Brain (organoid and tissue), 16 donors: ENCODE measurements at places on chromosomes 5 and 9.
A peak's percentile ranks its signal among the peaks of the same experiment; 100 is the strongest.

DNA sequence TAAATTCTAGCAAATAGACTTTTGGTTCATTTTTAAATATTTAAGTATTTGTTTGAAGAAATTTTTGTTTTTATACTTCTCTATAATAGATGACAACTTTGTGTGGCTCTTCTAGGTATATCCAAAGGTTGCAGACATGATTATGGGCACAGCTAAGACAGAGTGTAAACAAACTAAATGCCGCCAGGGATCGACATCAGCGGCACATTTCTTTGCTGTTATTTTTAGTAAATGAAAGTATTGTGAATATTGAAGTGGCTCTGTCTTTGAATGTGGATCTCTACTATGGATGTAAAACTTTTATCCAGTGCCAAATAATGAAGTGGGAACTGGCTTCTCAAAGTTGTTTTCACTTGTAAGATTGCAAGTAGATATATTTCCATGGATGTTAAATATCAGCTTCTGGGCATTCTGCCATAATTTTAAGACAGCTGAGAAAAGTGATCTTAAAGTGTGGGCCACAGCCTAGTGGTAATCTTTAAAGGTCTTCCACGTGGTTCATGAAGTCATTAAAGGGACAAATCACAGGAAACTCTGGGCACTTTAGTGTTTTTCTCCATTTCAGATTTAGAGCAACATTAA lies 589.9 kb downstream of the ZNF608 start:
- peak; percentile 86 for DNase-seq

GRCh38 chr5:66207800-66208561 lies 63.9 kb downstream of the SREK1 start:
- DNase-seq: peak; percentile 3

DNA sequence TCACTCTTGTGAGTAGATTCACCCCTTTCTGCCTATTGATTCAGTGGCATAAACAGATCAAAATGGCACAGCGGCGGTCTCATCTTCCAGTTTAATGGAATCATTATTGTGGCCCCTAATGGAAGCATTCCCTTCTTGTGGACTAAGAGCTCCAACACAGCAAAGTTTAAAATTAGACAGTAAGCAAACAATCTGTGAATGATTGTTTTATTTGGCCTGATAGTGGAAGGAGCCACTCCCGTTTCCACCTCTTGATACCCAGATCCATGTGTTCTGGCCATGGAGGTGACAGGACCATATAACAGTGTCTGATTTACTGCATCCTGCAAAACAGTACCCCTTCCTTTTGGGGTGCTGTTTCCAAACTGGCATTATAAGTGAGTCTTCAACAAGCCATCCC lies 41.2 kb upstream of the BARX1 start:
- DNase-seq: no peak

GRCh38 chr9:20199111-20199510 lies 410.3 kb upstream of the SLC24A2 start:
- no peak for DNase-seq

- DNase-seq: no peak
Observed at GRCh38 chr5:73188764-73189531, 16.0 kb downstream of the TMEM174 start.

DNA sequence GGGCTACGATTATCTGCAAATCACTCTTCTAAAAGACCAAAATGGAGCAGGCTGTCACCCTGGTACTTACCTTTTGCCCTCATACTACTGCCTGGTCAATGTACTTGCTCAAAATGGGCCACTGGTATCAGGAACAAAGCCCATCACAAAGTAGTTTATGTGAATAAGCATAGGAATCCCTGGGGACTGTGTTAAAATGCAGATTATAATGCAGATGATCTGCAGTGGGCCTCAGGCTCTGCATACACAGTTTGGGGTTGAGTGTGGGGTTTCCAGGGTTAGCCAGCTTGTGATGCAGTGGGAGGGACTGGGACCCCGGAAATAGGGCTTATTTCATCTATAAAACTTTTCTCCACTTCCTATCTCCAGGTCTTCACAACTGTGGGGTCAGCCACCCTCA lies 173.1 kb downstream of the HSD17B3 start:
- no peak for DNase-seq

DNA sequence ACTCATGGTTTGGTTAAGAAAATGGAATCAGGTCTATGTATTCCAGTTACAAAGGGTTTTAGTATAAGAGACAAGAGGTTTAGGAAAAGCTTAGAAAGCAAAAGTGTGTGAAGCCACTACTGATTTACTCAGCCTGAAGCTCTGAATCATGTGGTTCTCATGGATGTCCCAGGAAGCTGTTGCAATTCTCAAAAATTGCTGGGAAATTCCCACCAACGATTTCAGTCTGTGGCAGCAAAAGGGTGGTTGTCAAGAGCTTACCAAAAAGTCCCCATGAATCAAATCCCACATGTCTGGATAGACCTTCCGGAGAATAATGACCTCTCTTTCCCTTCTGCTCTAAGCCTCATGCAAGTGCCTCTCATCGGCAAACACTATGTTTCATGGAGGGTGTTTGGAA lies 929.9 kb downstream of the TLE4 start:
- DNase-seq: no peak

- DNase-seq: no peak
Observed at GRCh38 chr9:97793067-97793466, 60.0 kb upstream of the FOXE1 start.

DNA sequence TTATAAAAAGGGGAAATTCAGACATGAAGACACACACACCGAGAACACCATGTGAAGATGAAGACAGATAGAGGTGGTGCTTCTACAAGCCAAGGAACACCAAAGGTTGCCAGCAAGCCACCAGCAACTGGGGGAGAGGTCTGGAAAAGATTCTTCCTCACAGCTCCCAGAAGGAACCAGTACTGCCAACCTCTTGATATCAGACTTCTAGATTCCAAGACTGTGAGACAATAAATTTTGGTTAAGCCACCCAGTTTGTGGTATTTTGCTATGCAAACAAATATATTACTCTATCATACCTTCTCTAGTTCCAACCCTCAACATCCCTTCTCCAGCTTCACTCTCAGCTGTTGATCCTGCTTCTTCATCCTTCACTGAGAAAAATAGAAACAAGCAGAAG lies 451.1 kb downstream of the EBF1 start:
- no peak for DNase-seq

DNA sequence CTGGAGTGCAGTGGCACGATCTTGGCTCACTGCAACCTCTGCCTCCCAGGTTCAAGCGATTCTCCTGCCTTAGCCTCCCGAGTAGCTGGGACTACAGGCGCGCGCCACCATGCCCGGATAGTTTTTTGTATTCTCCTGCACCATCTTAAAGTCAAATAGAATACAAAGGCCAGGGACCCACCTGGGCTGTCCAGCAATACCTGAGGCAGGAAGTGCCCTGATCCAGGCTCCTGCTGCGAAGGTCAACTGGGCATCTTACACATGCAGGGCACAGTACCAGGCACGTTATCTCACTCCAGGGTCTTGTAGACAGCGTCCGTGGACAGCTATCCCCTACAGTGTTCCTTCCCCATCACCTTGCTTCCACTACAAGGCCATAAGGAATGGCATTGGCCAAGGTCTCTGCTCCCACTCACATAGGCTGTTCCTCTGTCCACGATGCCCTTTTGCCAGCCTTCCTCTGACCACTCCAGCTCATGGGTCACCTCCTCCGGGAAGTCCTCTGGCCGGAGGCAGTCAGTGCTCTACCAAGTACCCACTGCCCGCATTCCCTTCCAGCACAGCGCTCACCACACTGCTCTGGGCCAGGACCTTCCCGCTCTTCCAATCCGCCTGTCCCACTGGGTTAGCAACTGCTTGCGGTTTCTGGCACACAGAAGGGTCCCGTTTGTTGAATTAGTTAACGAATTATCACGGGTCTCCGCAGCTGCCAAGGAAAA lies 978 bp downstream of the P4HA2 start:
- peak; percentile 34 for DNase-seq

DNA sequence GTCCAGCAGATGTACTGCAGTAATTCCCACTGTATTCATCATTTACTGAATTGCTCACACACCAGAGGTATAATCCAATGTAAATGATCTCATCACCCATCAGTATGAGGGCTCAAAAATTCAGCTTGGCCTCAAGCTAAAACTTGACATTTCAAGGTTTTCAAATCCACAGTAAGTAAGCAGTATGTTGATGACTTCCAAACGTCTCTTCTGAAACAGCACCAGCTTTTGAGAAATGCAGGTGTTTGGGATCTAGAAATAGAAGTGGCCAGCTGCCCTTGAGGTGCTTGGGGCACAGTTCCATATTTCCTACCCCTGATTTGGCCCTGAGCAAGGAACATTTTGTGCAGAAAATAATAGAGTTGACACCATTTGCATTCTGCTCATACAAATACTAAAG lies 388.0 kb upstream of the TUSC1 start:
- no peak for DNase-seq

GRCh38 chr9:69946800-69947437 lies 96.7 kb upstream of the MAMDC2 start:
- DNase-seq: no peak

- DNase-seq: peak; percentile 72
Observed at GRCh38 chr9:84811072-84811750, 141.7 kb downstream of the NTRK2 start.

GRCh38 chr5:138372225-138372624 lies 19.7 kb downstream of the KDM3B start:
- DNase-seq: no peak

DNA sequence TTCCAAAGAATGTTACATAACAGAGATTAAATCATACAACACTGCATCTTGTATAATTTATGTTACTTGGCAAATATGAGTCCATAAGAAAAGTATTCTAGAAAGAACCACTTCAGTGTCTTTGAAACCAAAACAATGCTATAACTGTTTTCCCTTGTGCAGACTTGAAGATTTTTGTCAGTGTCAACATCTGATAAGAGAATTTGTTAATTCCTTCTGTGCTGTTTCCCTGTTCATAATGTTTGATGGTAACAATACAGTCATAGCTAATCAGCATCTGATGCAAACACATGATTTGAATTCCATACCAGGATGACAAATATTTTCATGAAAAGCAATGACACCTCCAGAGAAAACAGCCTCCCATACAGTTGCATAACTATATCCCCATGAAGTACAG lies 306.8 kb downstream of the SEMA5A start:
- DNase-seq: no peak

DNA sequence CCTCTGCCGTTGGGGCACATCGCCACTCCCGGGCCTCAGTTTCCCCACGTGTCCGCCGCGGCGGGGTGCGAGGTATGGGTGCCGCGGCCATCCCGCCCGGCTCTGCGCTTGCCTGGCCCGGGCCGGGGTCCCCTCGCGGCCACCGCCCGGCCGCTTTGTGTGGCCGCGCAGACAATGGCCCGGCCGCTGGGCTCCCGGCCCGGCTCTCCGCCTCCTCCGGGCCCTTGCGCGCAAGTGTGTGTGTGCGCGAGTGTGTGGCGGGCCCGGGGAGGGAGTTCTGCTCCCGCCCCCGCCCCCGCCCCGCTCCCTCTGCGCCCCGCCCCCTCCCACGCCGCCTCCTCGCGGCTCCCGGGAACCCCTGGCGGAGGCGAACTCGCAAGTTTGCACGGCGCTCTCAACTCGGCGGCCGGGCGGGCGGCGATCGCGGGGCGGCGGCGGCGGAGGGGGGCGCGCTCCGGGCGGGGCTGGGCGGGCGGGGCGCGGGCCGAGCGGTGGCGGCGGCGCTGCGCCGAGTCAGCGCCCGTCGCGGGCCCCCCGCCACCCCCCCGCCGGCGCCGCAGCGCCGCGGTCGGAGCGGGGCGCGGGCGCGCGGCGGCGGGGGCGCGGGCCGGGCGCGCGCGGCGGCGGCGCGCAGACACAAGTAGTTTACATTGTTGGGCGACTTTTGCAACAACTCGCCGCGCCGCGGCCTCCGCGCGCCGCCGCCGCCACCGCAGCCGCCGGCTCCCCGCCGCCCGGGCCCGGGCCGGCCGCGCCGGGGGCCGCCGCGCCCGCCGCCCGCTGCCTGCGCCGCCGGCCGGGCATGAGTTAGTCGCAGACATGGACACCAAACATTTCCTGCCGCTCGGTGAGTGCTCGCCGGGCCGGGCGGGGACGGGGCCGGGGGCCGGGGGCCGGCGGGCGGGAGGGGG lies at the start of gene RXRA:
Gene RXRA, plus strand, starts transcription at position 643 of the 911 bp plus-strand sequence. Its CDS starts 177 bp downstream, at position 820.
- DNase-seq: peak; percentile 89

DNA sequence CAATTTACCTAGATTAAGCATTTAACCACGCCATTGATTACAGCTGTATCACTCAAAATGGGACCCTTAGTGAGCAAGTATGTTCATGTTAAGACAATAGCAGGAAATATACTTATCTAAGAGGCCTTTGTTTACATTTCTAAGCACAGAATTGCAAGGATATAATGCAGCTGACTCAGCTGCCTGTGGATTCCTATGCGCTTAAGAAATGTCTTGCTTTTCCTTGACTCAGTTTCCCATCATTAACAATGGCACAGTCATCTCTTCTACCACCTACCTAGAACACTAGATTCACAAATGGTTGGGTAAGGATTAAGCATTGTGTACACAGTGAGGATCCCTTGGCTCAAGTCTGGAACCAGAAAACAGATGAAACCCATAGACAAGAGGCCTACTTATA lies 163.8 kb downstream of the TSSK1B start:
- no peak for DNase-seq

DNA sequence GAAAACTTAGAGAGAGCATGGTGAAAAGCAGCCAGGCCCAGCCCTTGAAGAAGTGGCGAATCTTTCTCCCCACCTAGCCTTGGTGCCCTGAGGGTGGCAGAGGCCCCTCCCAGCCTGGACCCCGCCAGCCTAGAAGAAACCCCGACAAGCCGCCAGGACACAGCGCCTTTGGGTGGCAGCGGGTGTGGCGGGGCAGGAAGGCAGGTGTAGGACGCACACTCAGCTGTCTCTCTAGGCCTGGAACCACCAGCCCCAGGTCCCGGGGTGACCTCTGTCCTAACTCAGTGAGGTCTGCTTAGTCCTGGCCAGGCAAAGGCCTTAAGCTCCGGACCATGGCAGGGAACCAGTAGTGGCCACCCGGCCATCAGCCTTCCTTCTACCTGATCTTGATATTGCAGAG lies 178.3 kb downstream of the BARX1 start:
- DNase-seq: no peak

DNA sequence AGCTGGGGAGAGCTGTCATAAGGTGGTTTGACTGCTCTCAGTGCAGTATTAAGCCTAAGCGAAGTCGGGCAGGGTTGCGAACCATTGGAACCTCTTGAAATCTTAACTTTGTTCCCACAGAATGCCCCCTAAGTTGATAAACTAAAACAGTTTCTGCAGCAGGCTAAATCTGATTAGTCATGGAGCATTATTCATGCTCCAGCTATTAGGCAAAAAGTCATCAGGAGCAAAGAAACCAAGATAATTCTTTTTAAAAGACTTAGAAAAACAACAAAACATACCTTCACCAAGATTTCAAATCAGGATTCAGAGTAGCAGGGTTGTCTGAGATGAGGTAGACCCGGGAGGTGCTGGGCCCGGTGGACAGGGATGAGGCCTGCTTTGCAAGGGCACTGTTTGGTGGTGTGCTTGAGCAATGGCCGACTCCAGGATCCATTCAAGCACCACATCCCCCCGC lies 69.9 kb upstream of the PLPP1 start:
- no peak for DNase-seq

- DNase-seq: no peak
Observed at GRCh38 chr5:179880066-179880650, 21.5 kb upstream of the MRNIP start.
